ENCODE measurements at places on chromosomes 16 and 17.

GRCh38 chr16:80778703-80779102 is 25.7 kb downstream of the CDYL2 start:
- no peak for DNase-seq

DNA sequence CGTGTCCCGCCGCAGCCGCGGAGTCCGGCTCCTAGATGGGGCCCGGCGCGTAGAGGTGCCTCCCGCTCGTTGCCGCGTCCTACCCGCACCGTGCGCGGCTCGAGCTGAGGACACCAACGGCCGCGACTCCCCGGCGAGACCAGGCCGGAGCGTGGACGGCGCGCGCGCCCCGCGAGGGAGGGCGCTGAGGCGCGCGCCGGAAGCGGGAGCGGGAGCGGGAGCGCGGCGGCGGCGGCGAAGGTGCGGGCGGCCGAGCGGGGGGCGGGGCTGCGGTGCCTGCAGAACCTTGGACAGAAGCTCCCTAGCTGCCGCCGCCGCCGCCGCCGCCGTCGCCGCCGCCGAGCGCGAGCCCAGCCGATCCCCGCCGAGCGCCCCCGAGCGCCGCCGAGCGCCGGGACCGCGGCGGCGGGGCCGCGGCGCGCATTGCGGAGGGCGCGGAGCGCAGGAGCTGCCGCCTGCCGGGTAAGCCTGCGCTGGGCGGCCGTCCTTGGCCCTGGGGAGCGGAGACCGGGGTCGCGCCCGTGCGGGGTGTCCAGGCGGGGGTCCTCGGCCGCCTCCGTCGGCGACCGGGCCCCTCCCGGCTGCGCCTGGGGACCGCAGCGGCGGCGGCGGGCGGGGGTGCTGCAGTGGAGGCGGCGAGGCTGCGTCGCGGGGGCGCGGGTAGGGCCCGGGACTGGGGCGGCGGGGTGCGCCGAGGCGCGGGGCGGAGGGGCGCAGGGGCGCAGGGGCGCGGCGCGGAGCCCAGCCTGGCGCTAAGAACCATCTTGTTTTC is at the start of gene CDK5R1:
Gene CDK5R1 (plus strand): TSS at position 293 of the 772 bp plus-strand sequence. CDS start 628 bp downstream, outside the sequence.
- no peak for DNase-seq

GRCh38 chr16:12958366-12958765 is 57.0 kb downstream of the SHISA9 start:
- no peak for DNase-seq

- DNase-seq, result no peak
Measured at GRCh38 chr17:6162892-6163291, 92.7 kb downstream of the WSCD1 start.

DNA sequence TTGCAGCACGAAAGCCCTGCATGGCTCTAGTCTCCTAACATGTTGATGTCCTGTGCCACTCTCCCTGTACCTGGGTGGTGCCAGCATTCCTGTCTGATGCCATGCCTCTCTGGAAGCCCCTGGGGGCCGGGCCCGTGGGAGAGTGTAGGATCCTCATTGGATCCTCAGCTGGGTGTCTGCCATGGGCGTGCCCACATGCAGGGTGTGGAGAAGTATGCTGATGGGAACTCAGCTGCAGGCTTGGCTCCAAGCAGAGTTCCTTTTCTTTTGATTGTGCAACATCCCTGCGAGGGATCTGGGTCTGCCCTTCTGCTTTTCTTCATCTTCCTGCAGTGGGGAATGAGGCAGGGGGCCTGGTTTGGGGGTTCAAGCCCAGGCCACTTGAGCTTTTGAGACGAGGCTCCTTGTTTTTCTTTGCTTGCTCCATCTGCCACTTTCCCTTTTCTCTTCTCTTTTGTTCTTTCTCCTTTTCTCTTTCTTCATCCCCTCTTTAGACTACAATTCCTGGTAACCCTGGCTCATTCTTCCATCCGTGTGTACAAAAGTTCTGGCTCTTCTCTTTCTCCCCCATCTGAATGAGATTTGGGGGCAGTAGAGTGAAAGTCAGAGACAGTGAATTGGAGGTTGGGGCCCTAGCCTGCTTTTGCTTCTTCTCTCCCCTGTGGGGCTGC is 32.9 kb downstream of the KSR1 start:
- no peak for DNase-seq

GRCh38 chr17:36592316-36592715 is 637 bp downstream of the DHRS11 start:
- DNase-seq, result no peak

- no peak for DNase-seq
Measured at GRCh38 chr17:68807998-68808772, 147.0 kb downstream of the ABCA8 start.

DNA sequence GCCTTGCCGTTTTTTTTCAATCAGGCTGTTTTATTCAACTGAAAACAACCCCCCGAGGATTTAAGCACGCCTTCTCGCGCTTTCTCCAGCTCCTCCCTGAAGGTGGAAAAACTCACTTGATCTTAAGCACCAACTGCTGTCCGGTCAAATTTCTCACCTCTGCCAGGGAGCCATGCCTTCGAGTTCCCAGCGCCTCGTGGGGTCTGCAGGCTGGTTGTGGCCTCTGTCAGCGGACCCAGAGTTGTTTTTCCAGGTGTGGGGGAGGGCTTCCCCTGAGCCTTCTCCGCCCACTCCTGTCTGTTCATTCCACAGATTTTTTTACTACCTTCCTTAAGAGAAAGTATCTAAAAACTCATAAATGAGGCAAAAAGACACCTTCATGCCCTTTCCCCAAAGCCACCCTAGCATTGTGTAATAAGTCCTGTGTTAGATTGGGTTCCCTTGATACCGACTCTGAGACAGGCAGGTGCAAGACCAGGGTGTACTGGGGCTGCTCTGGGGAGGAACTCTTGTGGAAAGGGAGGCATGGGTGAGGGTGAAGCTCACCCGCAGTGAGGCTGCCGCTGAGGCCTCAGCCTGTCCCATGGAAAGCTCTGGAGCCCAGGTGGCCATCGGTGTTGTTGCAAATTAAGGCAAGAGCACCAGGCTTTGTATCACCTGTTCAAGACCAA is 101.6 kb downstream of the AXIN2 start:
- no peak for DNase-seq

All from hypothalamus (tissue), 51 donors.